ENCODE measurements at places on chromosomes 2 and 18.

GRCh38 chr18:11148680-11149440 is 509 bp downstream of the PIEZO2 start:
- no peak for DNase-seq

GRCh38 chr18:75208836-75209128 is 157 bp downstream of the PTGR3 start:
- no peak for DNase-seq

DNA sequence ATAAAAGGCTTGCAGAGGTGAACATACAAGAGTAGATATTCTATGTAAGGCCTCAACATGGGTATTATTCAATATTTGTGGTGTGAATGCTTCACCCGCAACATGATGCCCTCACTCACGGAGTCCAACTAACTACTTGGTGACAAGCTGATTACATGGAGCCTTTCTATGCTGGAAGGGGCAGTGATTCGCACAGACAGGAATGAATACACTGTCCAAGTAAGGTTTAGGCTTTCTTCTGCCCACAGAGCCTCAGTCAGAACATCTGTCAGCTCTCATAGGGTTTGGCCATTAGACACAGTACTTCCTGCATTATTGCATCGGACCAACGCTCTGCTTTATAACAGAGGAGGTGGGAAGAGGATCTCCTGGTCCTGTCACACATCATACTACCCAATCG is 80.3 kb upstream of the SLC35G4 start:
- no peak for DNase-seq

- no peak for DNase-seq
These were observed 135.8 kb downstream of the CABLES1 start for GRCh38 chr18:23270986-23271680.

- DNase-seq: no peak
These were observed 32.7 kb downstream of the ARHGAP25 start for GRCh38 chr2:68767031-68767961.

- DNase-seq: no peak
These were observed 22.7 kb upstream of the PKDCC start for GRCh38 chr2:42025151-42025582.

GRCh38 chr2:173948842-173949241 is 16.3 kb downstream of the SP3 start:
- DNase-seq: no peak

- DNase-seq: no peak
These were observed 43.4 kb downstream of the BCL2L11 start for GRCh38 chr2:111164078-111164477.

DNA sequence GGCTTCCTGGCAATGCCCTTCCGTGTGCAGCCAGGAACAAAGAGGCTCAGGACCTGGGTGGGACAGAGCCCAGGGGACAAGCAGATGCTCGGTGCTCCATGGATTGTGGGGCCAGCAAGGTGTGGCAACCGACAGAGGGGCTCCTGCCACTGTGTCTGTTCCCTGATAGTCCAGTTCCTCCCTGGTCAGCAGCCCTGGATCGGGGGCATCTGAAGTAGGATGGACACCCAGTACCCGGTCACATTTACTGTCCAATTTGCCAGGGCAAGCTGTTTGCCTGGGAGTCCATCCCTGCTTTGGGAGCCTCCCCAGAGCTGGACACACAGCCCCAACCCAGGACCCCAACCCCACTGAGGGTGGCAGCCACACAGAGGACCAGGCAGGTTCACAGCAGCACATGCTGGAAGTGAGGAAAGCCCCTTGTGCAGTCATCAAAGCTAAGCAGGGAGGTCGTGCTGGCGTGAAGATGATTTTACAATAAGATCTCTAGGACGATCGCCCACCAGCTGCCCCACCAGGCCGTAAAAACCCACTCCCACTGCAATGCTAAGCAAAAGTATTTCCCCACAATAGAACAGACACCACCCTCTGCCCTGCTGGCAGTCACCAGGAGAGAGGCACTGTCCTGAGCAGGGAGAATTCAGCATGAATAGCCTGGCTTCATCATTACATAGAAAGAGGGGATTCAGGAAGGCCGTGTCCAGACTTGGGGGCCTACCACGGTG is 141.7 kb downstream of the NDUFA10 start:
- no peak for DNase-seq

- peak; percentile 17 for DNase-seq
These were observed 207.0 kb downstream of the LDLRAD4 start for GRCh38 chr18:13425357-13426091.

GRCh38 chr18:37270038-37270665 is 295.4 kb downstream of the CELF4 start:
- no peak for DNase-seq

- no peak for DNase-seq
These were observed 97.7 kb downstream of the CPS1 start for GRCh38 chr2:210654091-210654490.

DNA sequence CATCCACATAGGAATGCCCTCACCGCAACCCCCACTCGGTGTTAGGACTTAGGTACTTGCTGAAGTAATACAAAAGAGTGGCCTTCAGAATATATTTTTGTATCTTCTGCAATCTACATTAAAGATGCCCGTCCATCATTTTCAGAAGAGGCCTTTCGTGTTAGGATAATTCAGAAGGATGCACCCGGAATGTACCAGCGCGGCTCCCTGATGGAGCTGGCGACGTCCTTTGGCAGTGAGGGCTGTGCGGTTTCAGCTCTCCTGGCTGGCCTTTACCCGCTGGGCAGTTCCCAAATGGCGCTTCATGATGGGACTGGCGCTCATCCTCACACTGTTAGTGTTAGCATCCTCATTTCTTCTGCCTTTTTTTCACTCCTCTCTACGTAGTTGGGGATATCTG is 15.3 kb downstream of the TWIST2 start:
- no peak for DNase-seq

DNA sequence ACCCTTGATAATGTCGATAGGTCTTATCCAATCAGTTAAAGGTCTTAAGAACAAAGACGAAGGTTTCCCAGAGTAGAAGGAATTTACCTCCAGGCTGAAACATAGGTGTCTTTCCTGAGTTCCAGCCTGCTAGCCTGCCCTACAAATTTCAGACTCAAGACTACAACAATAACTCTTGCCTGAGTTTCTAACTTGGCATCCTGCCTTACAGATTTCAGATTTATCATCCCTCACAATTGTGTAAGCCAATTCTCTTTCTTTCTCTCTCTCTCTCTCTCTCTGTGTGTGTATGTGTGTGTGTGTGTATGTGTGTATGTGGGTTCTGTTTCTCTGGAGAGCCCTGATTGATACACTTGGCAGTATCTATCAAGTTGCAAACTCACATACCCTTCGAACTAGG is 37.2 kb upstream of the B4GALT6 start:
- DNase-seq: no peak

GRCh38 chr2:9714630-9715214 is 83.9 kb upstream of the YWHAQ start:
- no peak for DNase-seq

DNA sequence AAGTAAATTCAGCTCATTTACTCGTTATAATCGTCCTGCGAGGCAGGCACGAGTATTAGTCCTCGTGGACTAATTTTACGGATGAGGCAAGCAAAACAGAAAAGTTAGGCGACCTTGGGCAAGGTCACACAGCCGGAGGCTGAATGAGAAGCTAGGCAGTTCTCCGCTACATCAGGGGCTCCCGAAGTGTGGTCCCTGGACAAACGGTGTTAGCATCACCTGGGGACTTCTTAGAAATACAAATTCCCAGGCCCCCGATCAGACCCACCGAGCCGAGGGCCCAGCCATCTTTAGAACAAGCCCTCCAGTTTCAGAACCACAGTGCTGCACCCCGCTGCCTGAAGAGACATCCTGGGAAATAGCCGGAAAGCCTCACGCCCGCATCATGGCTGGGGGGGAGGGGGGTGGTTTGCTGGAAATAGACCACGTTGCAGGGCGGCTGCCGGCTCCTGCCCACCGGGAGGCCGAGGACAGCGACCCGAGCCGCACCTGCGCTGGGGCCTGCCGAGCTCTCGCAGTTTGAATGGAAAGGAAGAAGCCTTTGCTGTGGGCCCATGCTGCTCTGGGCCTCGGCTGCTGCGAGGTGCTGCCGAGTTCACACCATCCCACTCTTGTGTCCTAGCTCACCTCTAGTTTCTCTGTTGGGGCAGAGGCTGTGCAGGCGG is 72.2 kb downstream of the TFCP2L1 start:
- no peak for DNase-seq

- DNase-seq: no peak
These were observed 1.2 kb upstream of the MRO start for GRCh38 chr18:50820901-50821520.

DNA sequence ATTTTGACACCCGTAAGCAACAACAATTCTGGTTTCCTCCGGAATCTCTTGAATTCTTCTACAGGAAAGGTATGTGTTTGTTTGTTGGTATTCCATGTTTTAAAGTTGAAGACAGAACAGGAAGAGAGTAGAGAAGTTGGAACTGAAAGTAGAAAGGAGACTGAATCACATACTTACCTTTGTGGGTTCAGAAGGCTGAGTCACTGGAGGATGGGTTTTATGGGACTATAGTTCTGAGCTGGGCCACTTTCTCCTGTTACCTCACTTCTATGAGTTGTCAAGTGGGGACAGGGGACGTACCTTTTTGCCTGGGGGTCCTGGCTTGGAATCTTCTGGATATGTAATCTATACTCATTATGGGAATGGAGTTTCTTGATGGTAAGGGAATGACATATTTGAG is 40.9 kb downstream of the KDM3A start:
- DNase-seq: no peak

DNA sequence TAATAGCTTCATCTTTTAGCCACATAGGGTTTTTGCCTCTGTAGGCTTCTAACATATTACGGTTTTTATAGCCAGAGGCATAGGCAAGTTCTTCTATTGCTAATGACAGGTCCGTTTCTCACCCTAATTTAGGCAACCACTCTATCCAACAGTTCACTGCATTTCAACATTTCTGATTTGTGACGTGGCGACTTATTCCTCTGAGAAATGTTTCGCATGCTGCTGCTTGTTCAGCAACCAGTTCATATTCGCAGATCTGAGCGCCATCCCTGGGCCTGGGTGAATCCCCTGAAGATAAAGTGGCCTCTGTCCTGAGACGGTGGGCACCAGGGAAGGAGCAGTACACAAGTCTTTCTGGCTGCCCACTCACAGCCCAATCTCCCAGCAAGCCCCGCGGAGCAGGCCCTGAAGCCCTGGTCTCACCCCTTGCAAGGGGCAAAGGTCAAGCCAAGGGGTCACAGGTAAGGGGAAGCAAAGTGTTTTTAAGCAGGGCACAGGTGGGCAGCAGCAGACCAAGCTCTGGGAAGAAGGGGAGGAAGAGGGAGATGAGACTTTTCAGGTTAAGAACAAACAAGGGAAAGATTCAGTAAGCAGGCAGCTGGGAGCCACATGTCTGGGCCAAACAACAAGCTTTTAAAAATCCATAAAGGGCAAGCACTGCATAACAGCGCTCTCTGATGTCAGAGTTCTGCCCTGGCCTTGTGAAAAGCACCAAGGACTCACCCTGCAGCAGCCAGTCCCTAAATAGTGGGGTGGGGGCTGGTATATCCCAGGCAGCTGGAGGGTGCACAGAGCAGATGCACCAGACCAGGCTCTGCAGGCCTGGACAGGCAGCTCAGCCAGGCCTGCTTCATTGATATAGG is 10.8 kb upstream of the COX7A2L start:
- DNase-seq: no peak

DNA sequence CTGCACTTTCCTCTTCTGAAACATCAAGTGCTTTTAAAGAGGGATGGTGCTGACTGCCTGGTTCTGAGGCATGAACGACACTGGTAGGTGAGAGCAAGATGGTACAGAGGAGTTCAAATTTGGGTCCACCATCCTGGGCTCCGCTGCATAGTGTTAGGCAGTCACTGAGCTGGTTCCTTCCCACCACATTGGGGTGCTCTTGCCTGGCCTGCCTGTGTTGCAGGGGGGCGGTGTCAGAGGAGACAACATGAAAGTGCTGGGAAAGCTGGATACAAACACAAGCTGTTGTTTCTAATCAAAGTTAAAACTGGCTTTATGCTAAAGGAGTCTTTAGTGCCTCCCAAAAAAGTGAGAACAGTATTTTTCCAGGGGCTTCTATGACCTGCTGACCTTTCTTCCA is 258.1 kb downstream of the GBX2 start:
- DNase-seq: no peak

GRCh38 chr2:85597241-85597640 is 1.7 kb downstream of the RNF181 start:
- DNase-seq: no peak

GRCh38 chr18:59918320-59918755 is 18.5 kb downstream of the PMAIP1 start:
- no peak for DNase-seq

GRCh38 chr2:159462201-159462785 is 154.1 kb downstream of the BAZ2B start:
- DNase-seq: no peak

GRCh38 chr18:79543861-79544385 is 135.7 kb upstream of the CTDP1 start:
- no peak for DNase-seq

DNA sequence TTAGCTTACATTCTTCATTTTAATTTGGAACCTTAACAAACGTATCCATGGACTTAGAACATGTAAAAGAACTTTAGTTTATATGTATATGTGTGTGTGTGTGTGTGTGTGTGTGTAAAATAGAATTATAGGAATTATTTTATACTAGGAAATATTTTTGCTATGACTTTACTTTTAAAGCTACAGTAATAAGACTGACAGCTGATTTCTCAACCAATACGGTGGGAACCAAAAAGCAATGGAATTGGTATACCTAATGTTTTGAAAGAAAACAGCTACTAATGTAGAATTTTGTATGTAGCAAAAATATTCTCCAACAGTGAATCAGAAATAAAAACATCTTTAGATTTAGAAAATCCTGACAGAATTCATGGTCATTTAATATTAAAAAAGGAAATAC is 146.5 kb upstream of the ARL4C start:
- DNase-seq: no peak

DNA sequence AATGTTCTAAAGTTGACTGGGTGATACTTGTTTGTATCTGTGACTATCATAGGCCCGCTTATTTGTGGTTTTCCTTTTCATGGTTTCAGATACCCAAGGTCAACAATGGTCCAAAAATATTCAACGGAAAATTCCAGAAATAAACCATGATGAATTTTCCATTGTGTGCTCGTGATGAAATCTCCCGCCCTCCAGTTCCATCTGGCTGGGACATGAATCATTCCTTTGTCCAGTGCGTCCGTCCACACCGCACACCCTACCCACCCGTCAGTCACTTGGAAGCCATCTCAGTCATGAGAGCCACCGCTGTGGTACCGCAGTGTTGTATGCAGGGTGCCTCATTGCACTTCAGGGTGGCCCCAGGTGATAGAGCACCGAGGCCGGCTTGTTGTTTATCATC is 268.2 kb upstream of the PXDN start:
- no peak for DNase-seq

DNA sequence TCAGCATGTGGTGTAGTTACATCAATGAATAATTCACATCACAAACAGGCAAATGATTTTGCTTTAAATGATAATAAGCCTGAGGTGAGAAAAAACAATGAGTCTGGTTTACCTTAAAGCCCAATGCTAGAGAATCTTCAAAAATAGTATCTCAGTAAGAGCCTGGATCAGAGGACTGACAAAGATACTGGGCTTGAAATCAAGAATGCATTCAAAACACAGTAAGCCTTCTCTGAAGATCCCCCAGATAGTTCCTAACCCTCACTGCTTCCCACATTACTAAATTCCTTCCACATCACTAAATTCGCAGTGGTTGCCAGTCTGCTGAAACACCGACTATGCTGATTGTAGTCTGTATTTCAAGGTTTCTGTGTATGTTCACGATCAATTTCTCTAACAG is 514.9 kb downstream of the SUCLG1 start:
- no peak for DNase-seq

All from stimulated activated CD4-positive, alpha-beta T cell treated with anti-CD3 and anti-CD28 coated beads, Interleukin-12 subunit alpha, Interleukin-12 subunit beta, amount 100 ng/mL, for 24 hours (primary cell).